ENCODE measurements at places on chromosomes 16 and 17.

GRCh38 chr16:49000594-49000993, 281.0 kb downstream of the CBLN1 start:
- DNase-seq = no peak

DNA sequence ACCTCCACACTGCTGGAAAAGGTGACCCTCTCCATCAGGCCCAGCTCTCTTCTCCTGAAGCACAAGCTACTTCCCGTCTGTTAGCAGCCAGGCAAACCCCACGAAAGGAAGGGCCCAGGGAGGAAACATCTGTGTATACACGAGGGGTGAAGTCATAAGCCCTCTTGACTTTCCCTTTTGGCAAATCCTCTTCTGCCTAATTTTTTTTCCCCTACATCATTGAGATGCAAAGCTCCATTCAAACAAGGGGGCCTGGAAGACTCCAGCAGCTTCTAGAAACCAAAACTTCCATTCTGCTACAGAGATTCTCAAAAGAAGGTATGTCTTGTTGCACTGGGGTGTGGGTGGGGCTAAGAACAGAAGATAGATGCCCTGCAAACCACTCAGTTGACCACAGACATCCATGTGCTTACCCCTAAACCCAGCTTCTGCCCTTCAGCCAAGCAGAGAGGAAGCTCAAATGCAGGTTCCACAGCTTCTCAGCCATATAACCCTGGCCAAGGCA, 145.6 kb upstream of the RCVRN start:
- peak; percentile 44 for DNase-seq

- DNase-seq = peak; percentile 62
These were observed 376 bp upstream of the STAC2 start for GRCh38 chr17:39225959-39226683.

DNA sequence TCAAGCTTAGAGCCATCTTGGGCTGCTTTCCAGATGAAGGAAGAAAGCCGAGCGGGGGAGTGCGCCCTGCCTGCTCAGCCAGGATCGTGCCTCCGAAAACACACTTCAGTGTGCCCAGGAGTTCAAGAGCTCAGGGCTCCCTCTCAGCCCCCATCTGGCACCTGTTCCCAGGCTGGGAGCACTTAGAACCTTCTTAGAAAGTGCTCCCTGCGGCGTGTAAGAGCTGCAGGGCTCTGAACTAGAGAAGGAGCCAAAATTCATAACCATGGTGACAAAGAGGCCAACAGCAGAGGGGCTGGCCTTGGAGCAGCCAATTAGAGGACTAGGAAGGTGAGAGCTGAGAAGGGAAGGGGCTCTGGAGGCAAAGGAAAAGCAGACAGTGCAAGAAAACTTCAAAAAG, 59.0 kb upstream of the TNRC6C start:
- DNase-seq = no peak

GRCh38 chr17:44385287-44386181, 3.9 kb downstream of the ITGA2B start:
- DNase-seq = peak; percentile 83

DNA sequence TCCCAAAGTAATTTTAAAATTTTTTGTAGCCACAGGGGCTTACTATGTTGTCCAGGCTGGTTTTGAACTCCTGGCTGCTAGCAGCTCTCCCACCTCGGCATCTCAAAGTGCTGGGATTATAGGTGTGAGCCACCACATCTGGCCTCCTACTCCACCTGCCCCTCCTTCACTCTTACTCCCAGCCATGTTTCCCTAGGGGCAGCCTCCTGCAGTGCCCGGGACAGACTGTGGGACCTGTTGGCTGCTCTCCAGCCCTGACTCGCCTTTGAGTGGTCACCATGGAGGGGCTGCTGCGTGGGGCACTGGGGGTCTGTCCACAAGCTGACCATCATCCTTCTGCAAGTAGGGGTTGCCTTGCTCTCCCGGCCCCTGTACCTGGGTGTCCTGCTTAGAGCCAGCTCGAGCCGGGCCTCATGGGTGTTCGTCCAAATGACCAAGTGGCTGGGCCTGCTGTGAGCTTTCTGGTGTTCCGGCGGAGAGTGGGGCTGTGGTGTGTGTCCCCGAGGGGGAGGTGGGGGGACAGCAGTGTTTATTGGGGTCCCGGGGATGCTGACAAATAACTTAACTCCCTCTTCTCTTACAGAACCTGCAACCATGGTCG, 16.6 kb downstream of the SPIRE2 start:
- DNase-seq = no peak

GRCh38 chr16:31201582-31202413, 762 bp downstream of the PYCARD start:
- DNase-seq = peak; percentile 36
